ENCODE measurements at places on chromosomes 16 and 17.

DNA sequence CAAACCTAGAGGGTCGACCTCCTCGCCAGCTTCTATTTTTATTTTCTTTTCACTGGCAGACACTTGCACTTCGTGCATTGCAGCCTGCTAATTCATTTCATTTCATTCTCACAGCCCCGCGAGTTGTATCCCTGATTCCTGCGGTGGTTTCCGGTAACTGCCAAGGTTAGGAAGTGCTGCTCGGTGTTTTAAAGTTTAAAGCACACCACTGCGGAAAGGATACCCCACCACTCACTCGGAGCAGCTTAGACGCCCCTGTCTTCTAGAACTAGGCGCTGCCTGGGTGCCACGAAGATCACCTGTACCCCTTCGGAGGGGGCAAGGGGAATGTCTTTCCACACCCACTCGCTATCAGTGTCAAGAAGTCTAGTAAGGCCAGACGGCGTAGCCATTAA is 509 bp downstream of the CNEP1R1 start:
- no peak for DNase-seq

GRCh38 chr17:10557422-10557821 is 8.0 kb upstream of the MYH2 start:
- no peak for DNase-seq

- no peak for DNase-seq
Measured at GRCh38 chr17:75498039-75498725, 17.2 kb downstream of the CASKIN2 start.

DNA sequence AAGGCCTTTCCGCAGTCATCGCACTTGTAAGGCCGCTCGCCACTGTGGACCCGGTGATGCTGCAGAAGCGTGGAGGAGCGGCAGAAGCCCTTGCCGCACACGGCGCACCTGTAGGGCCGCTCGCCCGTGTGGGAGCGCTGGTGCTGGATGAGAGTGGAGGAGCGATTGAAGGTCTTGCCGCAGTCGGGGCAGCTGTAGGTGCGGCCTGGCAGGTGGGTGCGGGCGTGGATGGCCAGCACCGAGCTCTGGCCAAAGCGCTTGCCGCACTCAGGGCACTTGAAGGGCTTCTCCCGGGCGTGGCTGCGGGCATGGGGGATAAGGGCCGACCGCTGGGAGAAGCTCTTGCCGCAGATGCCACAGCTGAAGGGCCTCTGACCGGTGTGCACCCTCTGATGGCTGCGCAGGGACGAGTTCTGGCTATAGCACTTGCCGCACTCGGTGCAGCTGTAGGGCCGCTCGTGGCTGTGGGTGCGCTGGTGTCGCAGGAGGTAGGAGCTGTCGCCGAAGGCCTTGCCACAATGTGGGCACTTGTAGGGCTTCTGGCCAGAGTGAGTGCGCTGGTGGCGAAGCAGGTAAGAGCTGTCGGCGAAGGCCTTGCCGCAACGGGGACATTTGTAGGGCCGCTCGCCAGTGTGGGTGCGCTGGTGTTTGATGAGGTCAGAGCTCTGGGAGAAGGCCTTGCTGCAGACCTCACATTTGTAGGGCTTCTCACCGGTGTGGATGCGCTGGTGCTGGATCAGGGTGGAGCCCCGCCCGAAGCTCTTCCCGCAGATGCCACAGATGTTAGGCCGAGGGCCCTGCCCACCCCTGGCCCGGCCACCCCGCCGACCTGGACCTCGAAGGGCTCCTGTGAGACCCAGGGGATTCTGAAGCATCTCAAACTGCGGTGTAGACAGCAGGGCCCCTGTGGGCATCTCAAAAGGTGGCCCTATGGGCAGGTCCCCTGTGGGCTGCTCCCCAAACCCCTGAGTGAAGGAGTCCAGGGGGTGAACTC is 1.5 kb downstream of the ZNF768 start:
- DNase-seq: no peak

- no peak for DNase-seq
Measured at GRCh38 chr16:3652373-3653195, 1.9 kb upstream of the DNASE1 start.

DNA sequence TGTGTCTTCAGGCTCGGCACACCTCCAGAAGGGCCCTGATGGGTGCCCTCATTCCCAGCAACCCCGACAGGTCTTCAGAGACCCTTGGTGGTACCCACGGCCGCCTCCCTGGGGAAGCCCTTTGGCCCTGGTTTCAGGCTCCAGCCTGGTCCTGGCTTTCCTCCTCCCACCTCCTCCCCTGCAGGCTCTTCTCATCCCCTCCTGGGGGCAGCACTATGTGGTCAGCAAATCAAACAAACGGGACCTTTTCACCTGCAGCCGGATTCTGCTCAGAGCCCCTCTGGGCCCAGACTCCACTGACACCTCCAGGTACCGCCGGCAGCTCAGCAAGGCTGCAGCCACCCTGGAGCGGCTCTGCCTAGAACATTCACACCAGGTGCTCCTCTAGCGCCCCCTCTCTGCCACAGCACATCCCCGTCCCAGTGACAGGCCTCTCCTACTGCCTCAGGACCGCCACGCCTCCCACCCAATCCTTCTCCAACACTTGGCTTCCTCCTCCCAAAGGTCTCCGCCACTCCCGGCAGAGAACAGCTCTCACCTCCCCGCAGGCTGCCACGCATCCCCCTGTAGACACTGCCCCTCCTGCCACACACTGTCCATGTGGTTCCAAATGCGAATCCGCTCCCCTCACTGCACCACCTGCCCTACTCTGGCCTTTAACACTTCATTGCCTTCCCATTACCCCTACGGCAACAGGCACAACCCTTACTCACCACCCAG is 12.0 kb downstream of the CORO7 start:
- DNase-seq: no peak

DNA sequence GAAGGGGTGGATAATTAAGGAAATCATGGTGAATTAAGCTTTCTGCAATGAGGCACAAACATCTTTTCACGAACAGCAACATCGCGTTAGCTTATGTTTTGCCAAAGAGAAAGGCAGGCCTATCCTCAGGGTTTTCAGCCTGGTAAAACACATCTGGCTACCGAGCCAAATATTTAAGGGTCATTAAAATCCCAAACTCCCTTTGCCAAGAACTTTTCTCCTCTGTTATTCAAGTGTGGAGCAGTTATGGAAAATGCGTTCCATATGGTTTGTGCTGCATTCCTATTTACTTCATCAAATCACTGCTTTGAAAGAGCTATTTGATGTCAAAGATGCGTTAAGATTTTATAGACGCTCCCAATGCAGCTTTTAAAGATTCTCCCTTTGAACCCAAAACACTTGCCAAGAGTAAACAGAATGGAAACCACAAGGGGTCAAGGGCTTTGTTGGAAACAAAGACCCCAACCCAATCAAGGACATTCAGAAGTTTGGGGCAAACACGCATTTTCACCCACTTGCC is 308.3 kb upstream of the CDH5 start:
- DNase-seq: no peak

- no peak for DNase-seq
Measured at GRCh38 chr17:54085020-54085419, 262.3 kb downstream of the KIF2B start.

GRCh38 chr17:27819145-27819544 is 18.8 kb upstream of the NOS2 start:
- no peak for DNase-seq

GRCh38 chr17:80694992-80695912 is 150.6 kb downstream of the RPTOR start:
- no peak for DNase-seq

DNA sequence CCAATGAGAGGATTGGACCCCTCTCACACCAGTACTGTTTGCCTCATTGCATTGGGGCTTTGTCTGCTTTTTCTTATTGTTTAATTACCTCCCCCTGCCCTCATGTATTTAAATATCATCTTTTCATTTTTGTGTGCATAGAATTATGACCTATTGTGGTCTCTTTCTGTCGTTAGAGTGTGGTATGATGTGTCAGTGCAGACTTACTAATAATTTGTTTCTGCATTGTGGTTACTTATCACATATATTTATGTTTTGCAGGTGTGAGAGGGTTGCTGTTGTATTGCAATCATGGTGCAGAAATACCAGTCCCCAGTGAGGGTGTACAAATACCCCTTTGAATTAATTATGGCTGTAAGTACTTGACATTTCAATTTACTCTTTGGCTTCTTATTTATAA is 2.5 kb downstream of the SEC14L1 start:
- DNase-seq: no peak

DNA sequence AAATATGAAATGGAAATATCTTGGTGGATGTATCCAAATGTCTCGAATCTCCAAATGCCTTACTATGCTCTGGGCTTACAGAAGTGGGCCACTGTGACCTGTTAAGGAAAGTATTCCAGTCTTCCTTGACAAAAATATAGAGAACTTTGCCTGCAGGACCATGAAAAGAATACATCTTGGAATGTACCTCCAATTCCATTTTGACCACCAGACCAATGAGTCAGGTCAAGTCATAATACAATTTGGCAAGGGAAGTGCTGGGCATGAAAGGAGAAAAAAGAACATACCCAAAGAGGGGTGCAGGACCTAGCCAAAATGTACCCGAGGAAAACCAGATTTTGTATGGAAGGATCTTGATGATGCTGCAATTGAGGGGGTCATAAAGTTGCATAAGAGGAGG is 1153.7 kb upstream of the GOT2 start:
- DNase-seq: no peak

DNA sequence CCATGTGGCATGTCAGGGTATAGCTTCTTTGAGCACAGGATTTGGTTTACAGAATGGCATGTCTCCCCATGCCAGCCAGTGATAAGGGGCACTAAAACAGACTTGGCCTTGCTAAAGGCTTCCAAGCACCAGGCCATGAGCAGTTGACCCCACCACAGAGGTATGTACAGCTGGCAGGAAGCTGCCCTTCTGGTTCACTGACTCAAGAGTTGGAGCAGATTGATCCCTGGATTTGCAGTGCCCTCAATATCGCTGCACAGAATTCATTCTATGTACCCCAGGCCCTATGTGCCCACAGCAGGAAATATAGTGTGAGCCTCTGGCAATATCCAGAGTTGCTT is 24.3 kb downstream of the HLF start:
- DNase-seq: no peak

DNA sequence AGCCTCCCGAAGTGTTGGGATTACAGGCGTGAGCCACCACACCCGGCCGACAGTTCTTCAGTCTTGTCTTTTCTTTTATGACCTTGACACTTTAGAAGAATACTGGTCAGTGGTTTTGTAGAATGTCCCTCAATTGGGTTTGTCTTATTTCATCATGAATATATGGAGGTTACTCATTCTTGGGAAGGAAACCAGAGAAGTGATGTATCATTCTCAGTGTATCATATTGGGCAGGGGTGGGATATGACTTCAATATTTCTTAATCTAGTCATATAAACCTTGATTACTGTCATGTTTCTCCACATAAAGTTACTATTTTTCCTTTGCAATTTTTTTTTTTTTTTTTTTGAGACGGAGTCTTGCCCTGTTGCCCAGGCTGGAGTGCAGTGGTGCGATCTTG is 36.9 kb downstream of the SNTB2 start:
- DNase-seq: no peak

All from brain microvascular endothelial cell (primary cell).